ENCODE measurements at places on chromosomes 3 and 15.

GRCh38 chr15:89569090-89569745 is 6.1 kb upstream of the TICRR start:
- DNase-seq, result no peak

DNA sequence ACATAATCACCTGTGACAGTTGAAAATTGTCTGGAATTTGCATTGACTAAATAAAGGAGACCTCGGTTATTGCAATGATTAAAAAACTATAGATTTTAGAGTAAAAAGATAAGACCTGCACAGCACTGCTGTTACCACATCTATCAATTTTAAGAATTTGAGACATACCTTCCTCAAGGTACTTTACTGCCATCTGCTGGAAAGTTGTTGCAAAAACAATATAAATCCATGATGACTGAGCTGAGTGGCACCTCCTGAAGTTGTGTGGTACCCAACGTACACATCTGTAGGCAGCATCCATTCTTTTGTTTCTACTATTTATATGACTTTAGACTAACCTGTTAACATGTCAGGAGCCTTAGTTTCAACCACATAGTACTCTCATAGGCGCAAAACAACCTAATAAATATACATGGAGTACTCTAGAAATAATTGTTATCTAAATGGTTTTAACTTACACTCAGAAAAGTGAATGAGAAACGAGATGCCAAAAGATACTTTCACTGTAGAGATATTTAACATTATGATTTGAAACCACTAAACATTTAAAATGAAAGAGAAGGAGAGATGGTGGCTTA is 106.7 kb downstream of the GHSR start:
- peak; percentile 75 for DNase-seq

DNA sequence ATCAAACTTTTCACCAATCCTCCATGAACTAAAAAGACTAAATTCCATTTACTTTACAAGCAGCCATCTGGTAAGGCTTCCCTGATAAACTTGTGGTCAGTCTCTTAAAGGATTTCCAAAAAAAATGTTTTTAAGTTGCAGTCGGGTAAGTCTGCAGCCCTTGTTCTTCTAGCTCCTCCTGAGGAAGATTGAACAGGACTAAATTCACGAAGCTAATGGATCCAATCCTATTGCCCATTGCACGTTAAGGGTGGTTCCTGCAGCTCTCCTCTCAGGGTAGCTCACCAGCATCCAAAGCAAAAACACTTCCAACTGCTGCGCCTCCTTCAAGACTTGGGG is 2.8 kb downstream of the HES1 start:
- no peak for DNase-seq

DNA sequence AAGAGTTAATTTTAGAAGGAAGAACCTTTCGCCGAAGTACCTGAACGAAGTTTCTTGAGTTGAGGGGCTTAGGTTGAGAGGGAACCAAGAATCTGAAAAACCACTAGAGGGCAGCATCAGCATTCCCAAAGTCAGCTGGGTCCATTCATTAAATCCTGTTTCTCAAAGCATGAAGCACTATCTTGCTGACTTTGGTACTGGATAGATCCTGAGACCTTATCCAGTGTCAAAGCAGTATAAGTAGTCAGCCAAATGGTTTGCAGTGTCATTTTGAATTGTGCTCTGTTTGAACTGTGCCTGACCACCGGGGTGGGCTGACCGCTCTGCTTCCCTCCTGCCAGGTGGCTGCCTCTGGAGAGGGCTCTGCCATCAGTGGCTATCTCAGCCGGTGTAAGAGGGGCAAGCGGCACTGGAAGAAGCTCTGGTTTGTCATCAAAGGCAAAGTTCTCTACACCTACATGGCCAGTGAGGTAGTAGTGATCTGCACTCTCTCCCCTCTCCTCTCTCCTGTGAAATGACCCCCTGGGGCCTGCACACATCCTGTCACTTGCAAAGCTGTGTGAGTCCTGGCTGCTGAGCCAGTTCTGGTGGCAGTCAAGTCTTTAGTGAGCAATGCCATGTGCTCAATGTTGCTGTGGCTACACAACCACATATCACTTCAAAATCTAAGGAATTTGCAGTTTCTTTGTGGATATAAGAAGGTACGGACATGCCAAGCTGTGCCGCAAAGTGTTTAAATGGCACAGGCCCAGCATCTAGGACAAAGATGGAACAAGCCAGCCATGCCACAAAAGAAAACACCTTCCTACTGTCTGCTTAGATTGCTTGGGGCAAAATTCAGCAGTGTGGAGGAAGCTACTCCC is 21.4 kb upstream of the NR2C2 start:
- peak; percentile 59 for DNase-seq

- no peak for DNase-seq
Measured at GRCh38 chr3:170689296-170689829, 103.5 kb upstream of the SLC7A14 start.

DNA sequence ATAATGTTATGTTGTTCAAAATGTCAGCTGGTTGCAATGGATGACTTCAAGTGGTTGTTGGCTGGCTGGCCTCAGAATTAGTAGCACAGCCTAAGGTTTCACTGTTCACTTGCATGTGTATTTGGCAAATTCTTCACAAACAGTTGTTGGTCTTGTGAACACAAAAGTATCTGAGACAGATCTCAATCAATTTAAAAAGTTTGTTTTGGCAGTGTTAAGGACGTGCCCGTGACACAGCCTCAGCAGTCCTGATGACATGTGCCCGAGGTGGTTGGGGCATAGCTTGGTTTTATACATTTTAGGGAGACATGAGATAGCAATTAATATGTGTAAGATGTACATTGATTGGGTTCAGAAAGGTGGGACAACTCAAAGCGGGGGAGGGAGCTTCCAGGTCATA is 436.0 kb downstream of the AGBL1 start:
- no peak for DNase-seq

- DNase-seq, result no peak
Measured at GRCh38 chr3:127492426-127492825, 98.1 kb downstream of the TPRA1 start.

GRCh38 chr15:58484791-58485600 is 53.2 kb downstream of the LIPC start:
- DNase-seq, result peak; percentile 49

- no peak for DNase-seq
Measured at GRCh38 chr15:67025719-67026609, 39.4 kb upstream of the SMAD3 start.

- DNase-seq, result no peak
Measured at GRCh38 chr3:14803101-14803980, 15.4 kb upstream of the FGD5 start.

- no peak for DNase-seq
Measured at GRCh38 chr3:196889844-196890708, 22.4 kb downstream of the SENP5 start.

- DNase-seq, result no peak
Measured at GRCh38 chr15:47794252-47794914, 77.1 kb downstream of the SEMA6D start.

DNA sequence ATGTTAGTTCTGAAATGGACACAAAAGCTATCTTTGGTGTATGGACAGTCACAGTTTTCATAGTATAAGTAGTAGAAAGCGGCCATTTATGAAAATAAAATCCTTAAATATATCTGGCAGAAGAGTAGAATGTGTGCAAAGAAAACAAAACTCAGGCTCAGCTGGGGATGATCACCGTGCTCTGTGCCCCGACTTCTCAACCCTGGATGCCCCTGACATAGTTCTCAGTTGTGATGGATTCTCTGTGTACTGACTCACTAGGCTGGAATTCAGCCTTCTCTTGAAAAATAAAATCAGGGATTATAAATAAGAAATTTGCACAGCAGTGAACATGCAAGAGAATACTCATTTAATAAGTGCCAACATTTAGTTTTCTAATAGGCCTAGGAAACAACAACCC is 925.1 kb upstream of the NR2F2 start:
- no peak for DNase-seq

- no peak for DNase-seq
Measured at GRCh38 chr3:181969925-181970324, 258.2 kb downstream of the SOX2 start.

- DNase-seq, result no peak
Measured at GRCh38 chr15:68485721-68486360, 53.9 kb upstream of the ITGA11 start.

- peak; percentile 52 for DNase-seq
Measured at GRCh38 chr3:112671930-112672715, 31.2 kb upstream of the CCDC80 start.

DNA sequence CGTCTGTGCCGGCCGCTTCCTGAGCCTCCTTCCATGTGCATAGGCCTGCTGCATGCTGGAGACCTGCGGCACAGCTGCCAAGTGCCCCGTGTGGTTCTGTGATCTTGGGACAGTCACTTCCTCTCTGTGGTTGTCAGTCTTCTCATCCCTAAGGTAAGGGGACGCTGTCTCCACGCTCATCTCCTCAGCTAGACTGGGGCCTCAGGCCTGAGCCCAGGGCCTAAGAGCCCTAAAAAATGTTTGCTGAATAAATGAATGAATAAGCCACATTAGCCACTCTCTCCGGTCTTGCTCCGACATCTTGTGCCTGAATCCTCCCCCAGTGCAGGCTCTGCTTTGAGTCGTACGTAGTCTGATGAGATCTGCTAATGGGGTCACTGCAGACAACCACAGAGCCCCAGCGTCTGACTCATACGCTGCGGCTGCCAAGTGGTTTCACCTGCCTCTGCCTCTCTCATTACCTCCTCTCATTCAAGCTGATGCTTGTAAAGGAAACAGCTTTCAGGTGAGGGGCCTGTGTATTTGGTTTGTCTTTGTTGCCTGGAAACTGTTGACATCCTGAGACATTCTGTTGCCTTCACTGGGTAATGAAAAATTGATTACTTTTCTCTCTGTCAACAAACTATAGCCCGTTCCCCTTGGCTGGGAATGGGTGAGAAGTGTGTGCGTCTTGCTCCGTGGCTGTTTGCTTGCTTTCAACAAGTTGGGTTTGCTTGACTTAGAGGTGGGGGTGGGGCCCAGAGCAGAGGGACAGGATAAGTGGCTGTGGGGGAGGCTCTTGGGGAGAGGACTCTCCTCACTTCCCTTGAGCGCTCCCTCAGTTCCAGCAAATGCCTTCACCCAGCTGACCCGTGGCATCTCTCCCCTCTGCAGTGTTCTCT is 15.9 kb downstream of the RPLP1 start:
- peak; percentile 93 for DNase-seq

All from CD4-positive, alpha-beta T cell treated with Interleukin-17A for 1 hour (primary cell).